CD8-positive, alpha-beta memory T cell (primary cell): ENCODE measurements at places on chromosomes 3 and 15.

DNA sequence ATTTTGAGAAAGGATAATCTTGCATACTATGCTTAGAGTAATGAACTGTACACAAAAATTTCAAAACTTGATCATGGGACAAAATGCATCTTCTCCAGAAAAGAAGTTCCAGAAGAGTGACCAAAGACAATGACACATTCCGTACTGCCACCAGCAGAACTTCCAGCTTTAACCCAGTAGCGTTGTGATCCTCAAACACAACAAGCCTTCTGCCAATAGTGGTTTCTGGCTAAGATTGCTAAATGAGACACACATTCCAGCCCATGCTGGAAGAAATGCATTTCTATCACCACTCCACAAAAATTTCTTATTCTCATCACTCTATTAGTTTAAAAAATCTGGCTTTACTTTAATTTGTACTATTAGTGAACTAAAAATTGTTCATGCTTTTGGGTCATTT lies 334.9 kb downstream of the TBC1D5 start:
- H3K27ac ChIP-seq, result no peak overlapping the region
- H3K27me3 ChIP-seq, result no peaks in the 10 kb centered on the region
- no peaks in the 10 kb centered on the region for H3K4me1 ChIP-seq
- peaks cover 3% of the 10 kb centered on the region for H3K36me3 ChIP-seq
- no peak overlapping the region for H3K4me3 ChIP-seq

- no peaks in the 10 kb centered on the region for H3K36me3 ChIP-seq
- H3K4me3 ChIP-seq, result no peak overlapping the region
- H3K4me1 ChIP-seq, result no peaks in the 10 kb centered on the region
- H3K27ac ChIP-seq, result no peak overlapping the region
These were observed 6.8 kb downstream of the PCSK6 start for GRCh38 chr15:101482526-101483371.

GRCh38 chr15:48332642-48333034 lies 1.4 kb downstream of the DUT start:
- H3K27me3 ChIP-seq, result no peaks in the 10 kb centered on the region
- DNase-seq, result no peak
- peak overlapping the region; percentile 50 for H3K4me3 ChIP-seq

- H3K4me1 ChIP-seq, result peaks cover 10% of the 10 kb centered on the region
- H3K36me3 ChIP-seq, result no peaks in the 10 kb centered on the region
- H3K4me3 ChIP-seq, result peak within 1 kb of the TSS; percentile 67
- H3K27ac ChIP-seq, result peak within 1 kb of the TSS; percentile 52
- H3K27me3 ChIP-seq, result no peaks in the 10 kb centered on the region
- DNase-seq, result peak; percentile 66
These were observed at the start of gene MCF2L2 for GRCh38 chr3:183428447-183429211. MCF2L2 (minus strand) TSS chr3:183428619; CDS start chr3:183427977, 642 bp downstream.

- H3K36me3 ChIP-seq, result no peaks in the 10 kb centered on the region
- H3K4me1 ChIP-seq, result no peaks in the 10 kb centered on the region
- DNase-seq, result no peak
- H3K27me3 ChIP-seq, result no peaks in the 10 kb centered on the region
- no peak overlapping the region for H3K27ac ChIP-seq
These were observed 62.2 kb upstream of the SEC22A start for GRCh38 chr3:123139522-123139921.

DNA sequence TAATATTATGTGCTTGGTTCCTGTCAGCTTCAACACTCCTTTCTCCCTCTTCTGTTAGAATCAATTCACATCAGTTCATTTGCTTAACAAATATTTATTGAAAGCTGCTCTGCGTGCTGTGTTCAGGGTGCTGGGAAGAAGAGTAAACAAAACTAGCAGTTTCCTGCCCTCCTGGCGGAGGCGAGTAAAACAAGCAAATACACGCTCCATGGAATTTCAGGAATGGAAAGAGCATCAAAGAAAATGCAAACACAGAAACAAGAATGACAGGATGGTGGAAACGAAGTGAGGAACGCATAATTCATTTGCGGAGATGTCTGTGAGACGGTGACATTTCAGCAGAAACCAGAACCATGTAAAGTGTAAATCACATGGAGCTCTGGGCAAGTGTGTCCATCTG lies 49.4 kb upstream of the SPTSSB start:
- no peaks in the 10 kb centered on the region for H3K27me3 ChIP-seq
- no peak overlapping the region for H3K27ac ChIP-seq
- H3K4me3 ChIP-seq, result no peak overlapping the region
- no peaks in the 10 kb centered on the region for H3K36me3 ChIP-seq
- H3K4me1 ChIP-seq, result no peaks in the 10 kb centered on the region

DNA sequence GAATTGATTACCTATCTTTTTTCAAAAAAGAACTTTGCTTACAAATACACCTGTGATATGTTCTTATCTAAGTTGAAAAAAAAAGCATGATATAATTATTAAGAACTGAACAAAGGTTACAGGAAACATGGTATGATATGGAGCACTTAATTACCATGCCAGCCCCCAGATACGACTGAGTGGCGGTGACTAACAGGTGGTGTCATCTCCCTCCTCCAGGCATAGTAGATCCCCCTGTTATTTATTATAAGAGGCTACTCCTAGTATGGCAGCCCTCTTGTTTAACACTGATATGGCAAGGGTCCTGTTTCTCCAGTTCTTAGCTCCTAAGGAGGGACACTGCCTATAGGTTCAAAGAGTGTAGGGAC lies 31.0 kb upstream of the TM4SF4 start:
- H3K4me1 ChIP-seq, result no peaks in the 10 kb centered on the region
- no peaks in the 10 kb centered on the region for H3K36me3 ChIP-seq
- DNase-seq, result no peak
- no peak overlapping the region for H3K4me3 ChIP-seq

DNA sequence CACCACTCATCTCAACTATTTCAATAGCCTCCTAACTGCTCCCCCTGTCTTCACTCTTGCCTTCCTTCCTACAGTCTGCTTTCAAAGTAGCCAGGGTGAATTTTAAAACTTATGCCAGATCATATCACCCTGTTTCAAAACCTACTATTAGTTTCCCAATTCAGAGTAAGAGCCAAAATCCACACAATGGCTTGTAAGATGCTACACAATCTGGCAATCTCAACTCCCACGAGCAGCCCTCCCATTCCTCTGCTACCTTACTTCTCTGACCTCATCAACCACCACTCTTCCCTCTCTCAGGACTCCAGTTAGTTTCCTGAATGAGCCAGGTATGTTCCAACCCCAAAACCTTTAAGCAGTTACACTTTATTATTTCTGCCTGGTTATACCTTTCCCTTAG lies 62.5 kb downstream of the VPS13C start:
- H3K27ac ChIP-seq, result no peak overlapping the region
- no peaks in the 10 kb centered on the region for H3K27me3 ChIP-seq
- no peaks in the 10 kb centered on the region for H3K36me3 ChIP-seq
- DNase-seq, result no peak
- no peak overlapping the region for H3K4me3 ChIP-seq
- H3K4me1 ChIP-seq, result no peaks in the 10 kb centered on the region

GRCh38 chr3:119293105-119293870 lies 895 bp upstream of the ARHGAP31 start:
- peak overlapping the region; percentile 88 for H3K27ac ChIP-seq
- DNase-seq, result no peak
- H3K4me3 ChIP-seq, result peak overlapping the region; percentile 86

GRCh38 chr3:32414522-32415202 lies 23.0 kb downstream of the CMTM7 start:
- no peaks in the 10 kb centered on the region for H3K36me3 ChIP-seq
- no peak overlapping the region for H3K27ac ChIP-seq
- no peak for DNase-seq
- no peak overlapping the region for H3K4me3 ChIP-seq
- H3K27me3 ChIP-seq, result no peaks in the 10 kb centered on the region

DNA sequence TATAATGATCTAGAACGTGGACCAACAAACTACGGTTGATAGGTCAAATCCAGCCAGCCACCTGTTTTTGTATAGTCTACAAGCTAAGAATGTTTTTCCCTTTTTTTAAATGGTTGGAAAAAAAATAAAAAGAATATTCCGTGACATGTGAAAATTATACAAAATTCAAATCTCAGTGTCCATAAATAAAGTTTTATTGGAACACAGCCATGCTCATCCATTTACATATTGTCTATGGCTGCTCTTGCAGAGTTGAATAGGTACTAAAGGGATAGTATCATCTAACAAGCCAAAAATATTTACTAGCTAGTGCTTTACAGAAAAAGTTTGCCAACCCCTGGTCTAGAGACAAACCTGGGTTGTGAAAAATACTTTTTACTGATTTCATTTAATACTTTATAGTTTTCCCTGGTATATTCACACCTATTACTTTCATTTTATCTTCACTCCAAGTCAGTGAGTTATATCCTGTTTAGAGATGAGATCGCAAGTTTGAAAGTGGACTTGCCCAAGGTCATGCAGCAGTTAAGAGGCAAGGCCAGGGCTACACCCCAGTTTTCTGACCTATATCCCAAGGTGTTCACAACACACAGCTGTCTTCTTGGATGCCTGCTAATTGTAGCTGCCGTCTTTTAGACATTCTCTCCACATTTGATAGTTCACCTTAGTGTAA lies 58.4 kb downstream of the IGF2BP2 start:
- no peaks in the 10 kb centered on the region for H3K36me3 ChIP-seq
- DNase-seq, result no peak
- no peak overlapping the region for H3K27ac ChIP-seq
- H3K27me3 ChIP-seq, result no peaks in the 10 kb centered on the region
- no peak overlapping the region for H3K4me3 ChIP-seq

- H3K4me3 ChIP-seq, result peak overlapping the region; percentile 92
- no peaks in the 10 kb centered on the region for H3K27me3 ChIP-seq
- H3K27ac ChIP-seq, result peak overlapping the region; percentile 93
- peaks cover 44% of the 10 kb centered on the region for H3K4me1 ChIP-seq
These were observed 661 bp upstream of the PARP14 start for GRCh38 chr3:122679882-122680474.

DNA sequence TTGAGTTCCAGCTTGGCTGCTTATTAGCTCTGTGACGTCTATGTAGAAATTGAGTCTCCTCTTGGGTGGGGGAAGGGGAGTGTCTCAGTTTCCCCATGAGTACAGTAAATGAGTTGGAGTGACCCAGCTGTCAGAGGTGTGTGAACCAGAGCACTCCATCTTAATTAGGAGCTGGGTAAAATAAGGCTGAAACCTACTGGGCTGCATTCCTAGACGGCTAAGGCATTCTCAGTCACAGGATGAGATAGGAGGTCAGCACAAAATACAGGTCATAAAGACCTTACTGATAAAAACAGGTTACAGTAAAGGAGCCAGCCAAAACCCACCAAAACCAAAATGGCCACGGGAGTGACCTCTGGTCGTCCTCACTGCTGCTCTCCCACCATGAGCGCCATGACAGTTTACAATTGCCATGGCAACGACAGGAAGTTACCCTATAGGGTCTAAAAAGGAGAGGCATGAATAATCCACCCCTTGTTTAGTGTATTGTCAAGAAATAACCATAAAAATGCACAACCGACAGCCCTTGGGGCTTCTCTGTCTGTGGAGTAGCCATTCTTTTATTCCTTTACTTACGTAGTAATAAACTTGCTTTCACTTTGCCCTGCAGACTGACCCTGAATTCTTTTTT lies 222.4 kb downstream of the CACNA2D3 start:
- no peak overlapping the region for H3K4me3 ChIP-seq
- H3K36me3 ChIP-seq, result no peaks in the 10 kb centered on the region
- no peaks in the 10 kb centered on the region for H3K4me1 ChIP-seq
- no peak for DNase-seq

GRCh38 chr3:197484204-197484901 lies 71.4 kb downstream of the BDH1 start:
- no peak for DNase-seq
- no peaks in the 10 kb centered on the region for H3K27me3 ChIP-seq
- H3K4me3 ChIP-seq, result no peak overlapping the region
- no peaks in the 10 kb centered on the region for H3K36me3 ChIP-seq
- H3K4me1 ChIP-seq, result no peaks in the 10 kb centered on the region

DNA sequence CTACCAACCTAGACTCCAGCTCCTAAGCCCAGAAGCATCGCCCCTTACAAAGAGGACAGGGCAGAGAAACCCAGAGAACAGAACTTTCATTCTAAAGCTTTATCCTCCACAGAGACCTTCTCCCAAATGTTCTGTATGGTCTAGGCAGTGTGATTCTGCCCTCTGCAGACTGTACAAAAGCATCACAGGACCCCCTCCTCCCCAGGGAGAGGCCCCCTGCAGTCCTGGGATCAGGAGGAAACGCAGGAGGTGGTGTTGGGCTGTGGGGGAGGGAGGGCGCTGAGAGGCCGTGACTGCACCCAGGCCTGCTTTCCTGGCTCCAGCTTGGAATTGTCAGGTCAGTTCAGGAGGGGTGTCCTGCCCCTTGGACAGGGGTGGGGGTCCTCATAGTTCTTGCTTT lies 101.3 kb downstream of the DGKG start:
- DNase-seq, result no peak
- H3K36me3 ChIP-seq, result no peaks in the 10 kb centered on the region
- H3K4me1 ChIP-seq, result no peaks in the 10 kb centered on the region
- no peak overlapping the region for H3K4me3 ChIP-seq
- H3K27ac ChIP-seq, result no peak overlapping the region
- H3K27me3 ChIP-seq, result no peaks in the 10 kb centered on the region

- H3K27ac ChIP-seq, result no peak overlapping the region
- no peak for DNase-seq
- H3K4me3 ChIP-seq, result no peak overlapping the region
- no peaks in the 10 kb centered on the region for H3K27me3 ChIP-seq
- no peaks in the 10 kb centered on the region for H3K36me3 ChIP-seq
These were observed 186.6 kb downstream of the GREM1 start for GRCh38 chr15:32904448-32904847.

DNA sequence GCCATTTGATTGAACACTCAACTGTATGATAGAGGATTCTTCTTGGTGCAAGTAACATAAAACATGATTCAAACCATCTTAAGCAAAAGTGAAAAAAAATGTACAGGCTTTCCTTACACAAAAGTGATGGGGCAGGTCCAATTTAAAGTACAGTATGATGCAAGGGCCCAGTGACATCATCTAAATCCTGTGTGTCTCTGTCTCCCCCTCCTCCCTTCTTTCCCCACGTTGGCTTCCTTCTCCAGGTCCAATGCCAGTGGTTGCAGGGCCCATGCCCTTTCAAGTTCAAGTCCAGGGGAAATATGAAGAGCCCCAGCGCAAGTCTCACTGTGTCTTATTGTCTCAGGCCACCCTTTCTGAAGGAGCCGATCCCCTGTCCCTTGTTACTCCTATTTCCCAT lies 332.3 kb downstream of the SHQ1 start:
- H3K27me3 ChIP-seq, result no peaks in the 10 kb centered on the region
- no peaks in the 10 kb centered on the region for H3K36me3 ChIP-seq
- H3K4me1 ChIP-seq, result no peaks in the 10 kb centered on the region
- no peak for DNase-seq
- no peak overlapping the region for H3K27ac ChIP-seq
- H3K4me3 ChIP-seq, result no peak overlapping the region
